ENCODE measurements at places on chromosomes 2 and 18. TPM values are rescaled to one million over a fixed set of nuclear protein-coding genes. Genes with fewer than 3 reads are reported as not detected.
A peak's percentile ranks its signal among the peaks of the same experiment; 100 is the strongest.

The RBM43 gene
- total RNA-seq = 0.68 TPM

The SIGLEC15 gene
- total RNA-seq = not detected

The PAIP2B gene
- total RNA-seq = 47.4 TPM

The ZNF516 gene
- total RNA-seq = 20.3 TPM

The STAT4 gene
- total RNA-seq = 0.26 TPM

The NCKAP5 gene
- total RNA-seq = 1.2 TPM

The INHBB gene
- total RNA-seq = 19.3 TPM

The L3MBTL4 gene
- 1.3 TPM for total RNA-seq

The SCN3A gene
- 0.10 TPM for total RNA-seq

The ACVR1C gene
- 1.7 TPM for total RNA-seq

The MYO5B gene
- total RNA-seq = 0.44 TPM

The IL36B gene
- total RNA-seq = not detected

The GPC1 gene
- 135 TPM for total RNA-seq

The FBXO11 gene
- total RNA-seq = 36.8 TPM

DNA sequence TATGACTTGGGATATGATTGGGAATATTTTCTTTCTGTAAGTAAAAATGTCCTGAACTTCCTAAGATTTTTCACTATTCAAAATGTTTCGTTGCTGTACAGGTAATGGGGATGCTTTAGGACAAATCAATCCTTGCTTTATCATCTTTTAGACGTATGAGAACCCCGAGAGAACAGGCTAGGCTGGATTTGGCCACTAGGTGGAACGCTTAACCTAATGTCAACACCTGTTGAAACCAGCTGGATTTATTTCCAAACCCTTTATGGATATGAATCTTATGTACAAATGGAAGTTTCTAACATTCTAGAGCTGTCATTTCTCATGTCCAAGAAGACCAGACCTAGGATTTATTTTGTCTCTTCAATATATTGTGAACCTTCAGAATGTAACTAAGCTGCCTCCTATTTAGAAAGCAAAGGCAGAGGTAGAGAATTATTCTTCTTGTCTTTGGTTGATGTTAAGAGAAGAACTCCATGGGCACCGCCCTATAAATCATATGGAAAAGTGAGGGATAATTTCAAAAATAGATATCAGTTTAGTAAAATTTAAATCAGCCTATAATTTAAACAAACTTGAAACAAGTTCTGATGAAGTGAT is 96.7 kb downstream of the PMAIP1 start:
- no peak for DNase-seq

- DNase-seq = no peak
Observed at GRCh38 chr2:238032755-238033337, 28.0 kb upstream of the SCLY start.

DNA sequence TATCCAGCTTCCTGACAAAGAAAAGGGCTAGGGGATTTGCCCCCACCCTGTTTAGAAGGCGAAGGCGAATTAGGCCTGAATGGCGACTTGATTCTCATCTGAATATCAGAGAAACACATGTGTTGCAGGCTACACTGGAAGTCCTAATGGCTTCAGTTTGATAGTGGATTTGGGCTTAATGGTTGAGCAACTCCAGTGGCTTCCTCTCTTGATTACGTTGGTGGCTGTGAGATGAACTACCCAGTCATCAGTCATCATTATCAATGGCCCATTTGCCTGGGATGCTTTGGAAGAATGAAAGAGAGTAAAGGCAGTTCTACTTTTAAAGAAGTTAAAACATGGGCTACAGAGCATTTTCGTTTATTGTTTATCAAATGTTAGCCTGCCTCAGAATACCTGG is 60.9 kb upstream of the IL1R1 start:
- DNase-seq = no peak

DNA sequence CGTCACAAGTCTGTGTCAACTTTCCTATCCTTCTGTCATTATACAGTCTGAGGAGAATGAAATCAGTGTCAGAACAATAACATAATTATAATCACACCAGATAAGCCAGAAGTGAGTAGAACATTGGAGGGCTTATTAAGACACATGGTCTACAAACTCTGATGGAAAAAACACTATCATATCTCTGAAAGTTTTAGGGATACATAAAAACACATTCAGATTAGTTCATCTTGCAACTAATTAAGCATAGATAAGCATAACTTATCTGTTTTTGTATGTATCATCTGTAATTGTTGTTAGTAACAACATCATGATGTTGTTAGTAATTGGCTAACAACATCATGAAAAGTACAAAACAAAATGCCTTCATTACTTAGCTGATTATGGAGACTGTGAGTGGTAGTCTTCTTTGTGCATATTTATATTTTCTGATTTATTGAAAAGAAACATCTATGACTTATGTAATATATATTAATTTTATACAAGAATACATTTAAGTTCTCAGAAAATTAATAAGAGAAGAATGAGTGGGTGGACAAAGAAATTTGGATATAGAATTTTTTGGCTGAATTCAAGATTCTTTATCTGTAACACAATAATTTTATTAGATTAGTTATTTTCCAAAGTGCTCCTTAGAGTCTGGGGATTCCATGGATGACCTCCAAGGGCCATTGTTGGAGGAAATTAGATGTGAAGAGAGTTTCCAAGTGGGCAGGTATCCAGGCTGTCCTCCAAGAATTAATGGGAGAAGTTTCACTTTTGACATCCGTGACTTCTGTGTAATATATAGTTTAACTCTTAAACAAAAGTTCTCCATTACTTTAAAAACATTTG is 16.9 kb upstream of the CCDC102B start:
- DNase-seq = no peak

DNA sequence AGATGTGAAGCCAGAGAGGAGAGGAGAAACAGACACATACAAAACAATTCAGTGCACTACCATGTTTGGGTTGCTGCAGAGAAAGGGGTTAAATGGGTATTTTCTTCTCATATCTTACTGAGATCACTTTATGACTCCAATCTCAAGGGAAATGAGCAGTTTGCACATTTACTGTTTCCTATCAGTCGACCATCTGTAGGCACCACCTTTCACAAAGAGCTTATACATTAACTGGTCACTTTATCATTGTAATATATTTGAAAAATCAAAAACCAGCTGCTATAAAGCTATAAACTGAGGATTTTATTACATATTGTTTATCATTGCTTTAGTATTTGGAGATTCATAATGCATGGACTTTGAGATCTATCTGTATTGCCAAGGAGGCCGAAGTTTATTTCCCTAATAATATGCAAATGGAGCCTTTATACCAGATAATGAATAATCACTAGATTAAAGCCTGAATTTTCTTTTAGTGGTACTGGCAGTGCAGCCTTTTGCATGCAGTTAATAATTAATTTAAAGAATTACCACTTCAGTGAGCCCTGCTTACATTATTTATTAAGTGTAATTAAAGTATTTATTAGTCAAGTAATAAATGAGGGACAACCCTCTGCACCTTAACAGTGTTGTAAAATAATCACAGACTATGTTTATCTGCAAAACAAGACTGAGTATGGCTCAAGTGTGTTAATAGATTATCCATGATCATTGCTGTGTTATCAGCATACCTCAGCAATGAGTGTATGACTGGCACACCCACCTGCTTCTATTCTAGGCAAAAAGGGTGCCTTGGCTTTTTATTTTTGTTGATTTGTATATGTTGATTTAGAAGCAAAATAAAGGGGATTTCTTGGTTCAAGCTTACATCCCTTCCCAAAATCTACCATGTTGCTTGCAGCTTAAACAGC is 167.7 kb upstream of the SLC14A2 start:
- no peak for DNase-seq

GRCh38 chr2:191580581-191580980 is 97.4 kb upstream of the NABP1 start:
- DNase-seq = no peak

DNA sequence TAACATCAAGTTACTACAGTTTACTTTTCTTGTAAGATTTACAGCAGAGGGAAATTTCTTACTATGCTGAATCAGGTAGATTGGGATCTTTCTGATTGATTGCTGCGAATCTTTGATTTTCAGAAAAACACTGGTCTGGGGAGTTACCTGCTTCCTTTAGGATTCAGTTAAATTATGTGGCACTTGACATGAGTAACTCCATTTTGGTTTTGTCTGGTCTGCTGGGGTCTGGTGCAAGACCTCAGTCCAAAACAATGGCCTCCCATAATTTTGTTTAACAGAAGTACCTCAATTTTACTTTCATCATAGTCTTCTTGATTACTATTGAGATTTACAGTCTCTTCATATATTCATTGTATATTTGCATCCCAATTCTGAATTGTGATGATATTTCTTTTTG is 775.5 kb downstream of the TRIB2 start:
- no peak for DNase-seq

- DNase-seq = no peak
Observed at GRCh38 chr2:9178110-9178903, 28.3 kb upstream of the ASAP2 start.

DNA sequence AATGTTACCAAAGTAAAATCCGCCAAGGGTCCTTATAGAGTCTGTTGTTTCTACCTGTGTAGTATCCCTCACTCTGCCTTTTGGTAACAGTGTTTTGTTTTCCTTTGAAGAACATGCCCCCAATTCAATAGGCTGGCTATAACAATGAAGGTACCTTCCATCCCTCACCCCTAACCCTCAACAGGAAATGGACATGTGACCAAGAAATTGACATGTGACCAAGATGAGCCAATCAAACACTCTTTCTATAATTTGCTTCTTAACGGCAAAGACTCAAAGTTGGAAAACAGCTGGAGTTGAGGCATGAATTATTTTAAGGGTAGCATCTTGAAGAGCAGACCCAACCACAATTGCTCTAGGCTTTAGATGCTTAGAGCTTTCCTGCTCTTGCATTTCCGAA is 5.4 kb upstream of the MREG start:
- DNase-seq = no peak

GRCh38 chr2:120624061-120624737 is 111.5 kb upstream of the GLI2 start:
- DNase-seq = no peak

- DNase-seq = no peak
Observed at GRCh38 chr18:64094210-64094609, 54.7 kb downstream of the LINC00305 start.

- DNase-seq = no peak
Observed at GRCh38 chr2:236657801-236658200, 88.2 kb downstream of the ACKR3 start.

DNA sequence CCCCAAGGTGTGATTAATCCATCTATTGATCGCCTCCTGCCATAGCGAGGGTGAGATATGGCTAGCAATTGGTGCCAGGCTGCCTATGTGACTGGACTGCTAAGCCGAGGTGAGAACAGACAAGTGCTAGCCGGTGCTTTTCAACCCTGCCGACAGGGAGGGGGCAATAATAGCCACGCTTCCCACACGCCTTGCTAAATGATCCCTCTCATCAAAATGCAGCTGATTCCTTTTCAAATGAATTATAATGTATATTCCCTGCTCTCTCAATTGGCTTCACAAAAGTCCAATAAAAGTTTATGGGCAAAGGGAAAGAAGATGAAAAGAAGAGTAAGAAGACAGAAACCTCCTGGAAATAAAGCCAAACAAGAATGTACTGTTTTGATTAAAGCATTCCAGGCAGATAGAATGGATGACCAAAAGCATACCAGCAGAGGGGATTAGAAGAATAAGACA is 235.6 kb downstream of the ICOS start:
- DNase-seq = no peak

GRCh38 chr2:135786823-135787222 is 45.2 kb downstream of the UBXN4 start:
- no peak for DNase-seq

DNA sequence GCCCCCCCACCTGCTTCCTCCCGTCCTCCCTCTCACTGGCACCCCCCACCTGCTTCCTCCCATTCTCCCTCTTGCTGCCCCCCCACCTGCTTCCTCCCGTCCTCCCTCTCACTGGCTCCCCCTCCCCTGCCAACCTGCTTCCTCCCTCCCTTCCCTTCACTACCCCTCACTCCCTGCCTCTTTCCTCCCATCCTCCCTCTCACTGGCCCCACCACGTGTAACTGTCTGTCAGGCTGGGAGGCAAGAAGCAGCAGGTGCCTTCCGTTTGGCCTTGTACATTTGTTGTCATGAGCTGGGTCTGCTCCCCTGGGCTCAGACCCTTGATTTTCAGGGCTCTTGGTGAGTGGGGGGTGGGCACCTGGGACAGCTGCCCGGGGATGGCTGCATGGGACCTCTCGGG is 19.1 kb downstream of the RTP5 start:
- DNase-seq = no peak

- DNase-seq = no peak
Observed at GRCh38 chr2:63118821-63119220, 68.2 kb downstream of the OTX1 start.

- DNase-seq = no peak
Observed at GRCh38 chr2:234960175-234961088, 8.6 kb downstream of the SH3BP4 start.

GRCh38 chr18:67305466-67305865 is 211.1 kb downstream of the DSEL start:
- peak; percentile 26 for DNase-seq

GRCh38 chr18:26757263-26758019 is 108.1 kb downstream of the AQP4 start:
- no peak for DNase-seq

DNA sequence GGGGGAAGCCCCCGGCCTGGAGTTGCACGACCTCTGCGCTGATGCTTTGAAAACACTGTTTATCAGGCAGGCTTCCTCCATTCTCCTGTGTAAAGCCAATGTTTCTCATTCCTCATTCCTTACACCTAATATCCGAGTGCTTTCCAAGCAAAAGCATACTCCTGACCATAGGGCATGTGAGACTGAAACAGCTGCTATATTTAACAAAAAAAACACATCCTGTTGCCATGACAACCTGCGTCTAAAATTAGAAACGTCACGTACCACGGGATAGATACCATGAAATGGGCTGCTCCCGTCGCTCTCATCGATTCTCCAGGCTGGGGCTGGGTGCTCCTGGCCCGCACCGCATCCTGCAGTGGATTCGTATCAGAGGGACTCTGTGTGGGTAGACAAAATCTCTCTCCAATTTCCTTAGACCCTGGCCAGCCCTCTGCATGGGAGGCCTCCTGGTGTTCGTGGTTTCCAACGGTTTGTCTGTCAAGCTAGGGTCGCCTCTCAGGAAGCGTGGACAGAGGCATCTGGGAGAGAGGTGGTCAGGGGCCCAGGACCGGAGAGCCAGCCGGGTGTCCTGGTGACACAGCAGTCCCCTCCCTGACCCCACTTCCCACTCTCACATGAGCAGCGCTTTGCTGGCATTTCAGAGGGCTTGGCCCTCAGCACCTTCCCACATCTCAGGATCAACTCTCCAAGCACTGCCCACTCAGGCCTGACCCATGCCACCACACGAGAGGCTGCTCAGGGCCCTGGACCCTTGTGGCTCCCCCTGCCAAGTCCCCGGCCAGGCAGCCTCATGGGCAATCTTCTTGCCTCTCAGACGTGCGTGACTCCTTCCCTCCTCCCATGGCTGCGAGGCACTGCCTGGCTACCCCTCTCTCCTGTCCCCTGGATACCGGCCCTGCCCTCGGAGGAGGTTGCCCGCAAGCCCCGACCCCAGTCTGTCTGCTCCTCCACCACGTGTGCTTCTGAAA is 268.1 kb downstream of the NDUFA10 start:
- no peak for DNase-seq

GRCh38 chr18:12309683-12310198 is 1.7 kb downstream of the TUBB6 start:
- DNase-seq = no peak

GRCh38 chr2:101076581-101076980 is 74.5 kb downstream of the RPL31 start:
- no peak for DNase-seq

- no peak for DNase-seq
Observed at GRCh38 chr2:122949523-122949922, 1075.6 kb upstream of the CNTNAP5 start.
